ENCODE measurements at places on chromosomes 4 and X.

DNA sequence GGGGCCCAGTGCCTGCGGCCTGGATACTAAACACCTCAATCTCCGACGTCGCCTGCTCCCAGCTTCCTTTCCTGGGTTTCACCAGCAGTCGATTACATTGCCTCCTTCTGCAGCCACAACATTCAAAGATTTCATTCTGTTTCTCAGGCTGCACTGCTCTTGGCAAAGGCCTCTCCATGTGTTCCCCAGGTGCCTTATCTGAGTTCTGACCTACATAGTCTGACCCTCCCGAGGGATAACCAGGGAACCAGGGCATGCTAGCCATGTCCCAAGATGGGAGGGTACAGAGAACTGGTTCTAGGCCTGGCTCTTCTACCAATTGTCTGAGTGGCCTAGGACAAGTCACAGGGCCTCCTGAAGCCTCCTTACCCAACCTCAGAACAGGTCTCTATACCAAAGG lies 62.2 kb upstream of the ACSL1 start:
- DNase-seq = no peak

DNA sequence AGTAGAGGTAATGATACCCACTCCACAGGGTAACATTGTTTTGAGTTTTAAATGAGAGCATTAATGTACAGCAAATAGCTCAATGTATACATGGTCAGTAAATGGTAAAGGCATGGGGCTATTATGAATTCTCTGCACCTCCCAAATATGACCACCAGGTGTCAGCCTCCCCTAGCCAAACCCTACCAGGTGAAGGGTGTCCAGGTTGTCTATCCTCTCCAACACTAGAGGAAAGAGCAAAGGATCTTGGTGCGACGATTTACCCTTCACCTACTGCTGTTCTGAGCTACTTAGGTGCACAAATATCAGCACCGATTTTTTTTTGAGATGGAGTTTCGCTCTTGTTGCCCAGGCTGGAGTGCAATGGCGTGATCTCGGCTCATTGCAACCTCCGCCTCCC lies 26.5 kb upstream of the XIAP start:
- peak; percentile 15 for DNase-seq

GRCh38 chr4:165207016-165207430 lies 338 bp upstream of the KLHL2 start:
- no peak for DNase-seq

- no peak for DNase-seq
Measured at GRCh38 chr4:124262211-124263179, 450.0 kb downstream of the ANKRD50 start.

DNA sequence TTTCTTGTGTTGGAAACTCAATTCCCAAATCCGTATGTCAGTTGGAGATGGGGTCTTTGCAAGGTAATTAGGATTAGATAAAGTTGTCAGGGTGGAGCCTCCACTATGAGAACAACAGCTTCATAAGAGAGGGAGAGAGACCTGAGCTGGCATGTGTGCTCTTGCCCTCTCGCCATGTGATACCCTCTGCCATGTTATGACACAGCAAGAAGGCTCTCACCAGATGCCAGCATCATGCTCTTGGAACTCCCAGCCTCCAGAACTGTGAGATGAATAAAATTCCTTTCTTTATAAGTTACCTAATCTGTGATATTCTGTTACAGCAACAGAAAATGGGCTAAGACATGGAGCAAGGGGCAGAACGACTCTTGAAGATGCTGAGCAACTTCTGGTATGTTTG lies 201.9 kb upstream of the BOD1L1 start:
- DNase-seq = no peak

- DNase-seq = no peak
Measured at GRCh38 chr4:168304744-168305459, 13.7 kb downstream of the DDX60 start.

GRCh38 chr4:113020966-113021365 lies 28.5 kb upstream of the ANK2 start:
- no peak for DNase-seq

GRCh38 chrX:101390664-101391525 lies at the start of gene RPL36A:
Gene RPL36A (plus strand): TSS chrX:101391011. CDS start chrX:101391044, 33 bp downstream.
- peak; percentile 65 for DNase-seq

DNA sequence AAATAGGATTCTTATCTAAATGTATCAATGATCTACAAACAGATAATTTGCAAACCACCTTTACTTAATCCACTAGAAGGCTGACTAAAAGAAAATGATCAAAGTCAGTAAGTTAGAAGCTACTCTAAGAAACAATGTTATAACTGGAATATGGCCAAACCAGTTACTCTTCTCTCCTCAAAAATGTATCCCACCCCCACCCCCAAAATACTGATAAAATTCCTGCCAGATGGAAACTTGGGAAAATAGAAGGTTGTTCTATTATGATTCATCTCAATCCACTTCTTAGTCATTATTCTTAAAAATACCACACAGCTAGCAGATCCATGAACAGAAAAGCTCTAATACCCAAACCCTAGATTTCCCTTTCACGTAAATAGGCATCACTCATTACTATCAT lies 206.4 kb downstream of the KLHL13 start:
- no peak for DNase-seq

GRCh38 chr4:123093236-123093635 lies 170.8 kb upstream of the NUDT6 start:
- no peak for DNase-seq

DNA sequence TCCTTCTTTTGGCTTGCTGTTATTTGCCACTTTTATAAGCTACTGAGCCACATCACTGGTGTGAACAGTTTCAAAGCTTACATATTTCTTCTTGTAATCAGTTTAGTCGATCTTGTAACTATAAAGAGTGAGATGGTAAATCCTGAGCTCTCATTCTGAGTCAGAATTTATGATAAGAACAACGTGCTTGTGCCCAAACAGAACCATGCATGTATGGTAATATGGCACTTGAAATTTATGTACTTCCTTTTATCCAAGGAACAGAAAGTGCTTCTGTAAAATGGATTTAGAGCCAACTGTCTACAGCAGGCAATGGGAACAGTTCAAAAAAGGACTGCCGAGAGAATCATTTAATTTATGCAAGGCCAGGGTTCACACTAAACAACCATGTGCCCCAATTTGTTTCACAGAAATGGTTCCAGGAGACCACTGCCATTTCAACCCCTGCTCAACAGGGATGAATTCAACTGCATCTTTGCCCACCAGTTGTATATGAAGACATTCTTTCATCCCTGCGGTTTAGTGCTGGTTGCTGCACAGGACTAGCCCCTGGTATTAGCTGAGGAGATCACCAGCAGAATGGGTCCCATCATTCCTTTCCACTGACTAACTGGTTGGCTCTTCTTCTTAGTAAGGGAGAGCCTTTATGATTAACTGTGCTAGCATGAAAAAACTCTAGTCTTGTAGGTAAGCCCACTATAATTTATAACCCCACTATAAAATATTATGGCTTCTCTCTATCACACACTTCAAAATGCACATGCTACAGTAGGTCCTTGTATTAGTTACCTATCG lies 162.9 kb upstream of the PGRMC2 start:
- DNase-seq = no peak
